ENCODE measurements at places on chromosomes 4 and X.
A peak's percentile ranks its signal among the peaks of the same experiment; 100 is the strongest.

DNA sequence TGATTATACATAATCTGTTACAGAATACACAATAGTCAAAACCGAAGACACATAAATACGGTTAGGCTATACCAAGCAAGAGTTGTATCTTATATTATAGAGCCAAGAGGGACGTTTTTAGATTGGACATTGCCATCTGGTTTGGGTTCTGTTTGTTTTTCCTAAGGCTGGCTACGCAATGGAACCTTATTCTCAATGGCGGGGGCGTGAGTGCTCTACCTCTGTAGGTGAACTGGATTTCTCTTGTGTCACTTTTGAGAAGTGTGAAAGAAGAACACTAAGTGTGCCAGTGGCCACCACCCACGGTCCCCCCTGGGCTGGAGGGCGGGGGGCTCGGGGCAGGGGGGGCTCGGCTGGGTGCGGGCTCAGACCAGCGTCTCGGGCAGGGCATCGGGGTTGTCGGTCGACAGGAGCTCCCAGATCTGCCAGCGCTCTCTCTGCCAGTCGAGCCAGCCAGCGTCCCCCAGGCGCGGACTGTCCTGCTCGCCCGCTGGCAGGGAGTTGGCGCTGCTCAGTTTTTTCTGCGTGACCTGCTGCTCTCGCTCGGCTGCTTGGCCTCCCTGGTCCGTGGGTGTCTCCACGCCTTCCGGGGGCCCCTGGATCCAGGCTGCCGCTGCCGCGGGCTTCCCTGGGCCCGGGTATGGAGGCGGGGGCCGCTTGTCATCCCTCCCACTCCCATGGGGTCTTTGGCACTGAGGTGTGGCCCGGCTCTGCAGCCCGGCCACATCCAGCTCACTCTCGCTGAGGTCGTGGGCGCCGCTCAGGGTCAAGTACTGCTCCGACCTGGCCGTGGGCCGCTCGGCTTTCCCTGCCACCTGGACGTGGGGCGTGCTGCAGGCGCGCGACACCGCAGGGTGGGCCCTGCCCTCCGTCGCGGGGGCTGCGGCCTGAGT, 27.6 kb downstream of the HCCS start:
- no peak for DNase-seq

GRCh38 chrX:143058120-143058519, 32.4 kb downstream of the SPANXN4 start:
- no peak for DNase-seq

DNA sequence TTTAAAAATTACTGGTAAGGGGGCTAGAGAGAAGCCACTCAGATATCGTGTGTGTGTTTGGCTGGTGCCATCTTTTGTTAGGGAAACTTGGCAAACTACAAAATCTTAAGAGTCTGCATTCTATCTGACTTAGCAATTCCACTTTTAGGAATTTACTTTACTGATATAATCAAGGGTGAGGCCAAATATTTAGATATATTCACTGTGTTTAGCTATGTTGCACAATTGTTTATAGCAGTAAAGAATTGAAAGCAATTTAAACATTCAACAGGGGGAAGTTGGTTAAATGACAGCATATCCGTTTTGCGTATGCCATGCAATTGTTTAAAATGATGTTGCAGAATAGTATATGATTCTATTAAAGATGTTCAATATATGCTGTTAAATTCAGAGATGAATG, 6.4 kb upstream of the HERC3 start:
- no peak for DNase-seq

- no peak for DNase-seq
Measured at GRCh38 chr4:10196191-10196590, 79.6 kb upstream of the WDR1 start.

DNA sequence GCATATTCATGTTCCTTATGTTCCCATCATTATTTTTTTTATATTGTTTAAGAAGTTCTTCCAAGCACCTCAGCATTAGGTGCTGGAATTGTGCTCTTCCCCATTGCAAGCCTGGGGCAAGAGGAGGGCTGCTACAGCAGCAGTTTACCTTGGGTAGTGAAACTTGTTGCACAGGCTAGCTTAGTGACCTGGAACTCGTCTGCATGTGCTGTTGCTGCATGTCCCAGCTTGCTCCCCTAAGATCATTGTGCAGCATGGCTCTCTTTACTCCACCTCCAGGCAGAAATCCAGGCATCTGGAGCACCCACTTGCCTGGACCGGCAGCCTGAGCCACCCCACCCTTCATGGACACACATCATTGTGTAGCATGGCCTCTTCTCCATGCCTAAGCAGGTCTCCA, 776.0 kb downstream of the GLUD2 start:
- DNase-seq, result no peak

- DNase-seq, result no peak
Measured at GRCh38 chr4:21009956-21010355, 309.7 kb downstream of the PACRGL start.

DNA sequence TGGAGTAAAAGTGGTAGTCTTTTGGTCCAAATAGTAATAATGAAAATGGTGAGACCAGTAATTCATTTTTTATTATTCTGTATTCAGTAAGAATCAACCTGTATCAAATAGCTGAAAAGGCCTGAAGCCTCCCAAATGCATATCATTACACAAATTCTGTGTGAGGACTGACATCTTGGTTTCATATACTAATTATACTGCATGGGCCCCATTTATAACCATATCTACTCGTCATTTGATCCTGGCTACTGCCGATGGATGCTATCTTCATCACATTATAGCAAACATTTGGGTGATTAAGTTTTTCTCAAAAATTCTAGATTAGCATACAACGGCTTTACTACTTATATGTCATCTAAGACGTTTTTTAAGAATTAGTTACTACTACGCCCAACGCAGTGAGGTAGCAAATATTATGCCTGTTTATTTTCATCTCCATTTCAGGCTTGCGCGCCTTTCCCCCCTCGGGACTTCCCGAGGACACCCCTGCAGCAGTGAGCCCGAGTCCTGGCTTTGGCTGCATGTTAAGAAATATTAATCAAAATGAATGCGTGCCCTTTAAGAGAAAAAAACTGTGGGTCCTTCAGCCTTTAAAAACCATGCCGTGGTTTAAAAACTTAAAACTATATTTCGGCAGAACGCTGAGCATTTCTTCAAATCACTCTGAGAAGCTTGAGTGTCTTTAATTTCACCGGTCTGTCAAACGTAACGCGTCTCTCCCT, 814 bp upstream of the MMAA start:
- DNase-seq, result peak; percentile 13

DNA sequence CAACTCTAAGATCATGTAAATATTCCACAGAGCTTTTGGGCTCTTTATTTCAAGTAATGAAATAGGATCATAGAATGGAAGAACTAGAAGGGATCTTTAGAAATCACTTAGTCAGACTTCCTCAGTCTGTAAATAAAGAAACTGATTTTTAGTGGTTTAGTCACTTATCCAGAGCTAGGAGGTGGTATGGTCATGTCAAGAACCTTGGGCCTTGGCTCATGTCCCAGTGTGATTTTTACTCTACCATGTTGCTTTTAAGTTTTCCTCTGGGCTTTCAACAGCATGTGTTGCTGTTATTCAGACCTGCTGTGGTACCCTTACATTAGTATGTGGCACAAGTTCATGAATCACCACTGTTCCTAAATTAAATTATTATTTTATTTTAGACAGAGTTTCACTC, 184.9 kb downstream of the FRAS1 start:
- DNase-seq, result no peak

DNA sequence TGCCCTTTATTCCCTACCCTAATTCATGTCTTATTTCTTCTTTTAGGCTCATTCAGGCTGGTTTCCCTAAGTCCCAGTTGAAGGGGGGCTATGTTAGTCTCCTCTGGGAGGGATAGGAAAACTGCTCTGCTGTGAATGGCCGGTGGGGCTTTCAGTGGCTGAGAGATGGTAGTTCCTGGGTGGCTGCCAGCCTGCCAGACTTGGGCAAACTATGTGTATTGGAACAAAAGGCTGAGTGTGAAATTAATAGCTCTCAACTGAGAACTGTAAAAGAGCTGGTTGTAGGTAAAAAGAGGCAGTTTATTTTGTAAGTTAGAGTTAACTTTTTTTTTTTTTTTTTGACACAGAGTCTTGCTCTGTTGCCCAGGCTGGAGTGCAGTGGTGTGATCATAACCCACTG, 28.8 kb downstream of the ARHGAP10 start:
- DNase-seq, result no peak

DNA sequence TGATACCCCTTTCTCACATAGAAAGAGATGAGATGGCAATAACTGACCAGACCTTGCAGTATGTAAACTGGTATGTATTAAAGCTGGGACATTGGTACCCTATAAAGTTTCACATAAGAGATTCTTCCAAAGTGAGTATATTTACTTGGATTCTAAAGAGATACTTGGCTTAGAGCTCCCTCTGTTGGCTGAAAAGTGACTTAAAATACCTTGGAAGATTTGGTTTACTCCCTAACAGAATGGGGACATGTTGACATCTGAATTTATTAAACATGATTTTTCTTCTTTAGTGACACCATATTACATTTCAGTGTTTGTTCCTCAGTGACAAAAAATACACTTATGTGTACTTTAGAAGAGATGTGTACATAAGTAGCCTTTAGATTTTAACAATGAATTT, 47.9 kb upstream of the RGN start:
- DNase-seq, result no peak

DNA sequence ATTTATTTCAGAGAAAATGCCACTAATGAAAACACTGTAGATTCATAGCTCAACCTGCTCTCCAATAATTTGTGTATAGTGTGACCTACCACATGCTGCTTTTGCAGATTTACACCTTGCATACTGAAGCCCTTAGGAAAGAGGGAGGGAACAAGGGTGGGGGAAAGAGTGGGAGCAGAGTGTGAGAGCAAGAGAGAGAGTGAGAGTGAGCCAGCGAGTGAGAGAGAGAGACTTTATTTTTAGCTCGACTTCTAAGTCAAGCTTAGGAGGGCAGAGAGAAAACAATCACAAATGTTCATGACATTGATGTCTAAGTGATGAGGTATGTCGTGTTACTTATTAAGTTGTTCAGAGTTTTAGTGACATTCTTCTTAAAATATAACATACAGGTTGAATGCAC, 112.5 kb upstream of the HAND2 start:
- no peak for DNase-seq

DNA sequence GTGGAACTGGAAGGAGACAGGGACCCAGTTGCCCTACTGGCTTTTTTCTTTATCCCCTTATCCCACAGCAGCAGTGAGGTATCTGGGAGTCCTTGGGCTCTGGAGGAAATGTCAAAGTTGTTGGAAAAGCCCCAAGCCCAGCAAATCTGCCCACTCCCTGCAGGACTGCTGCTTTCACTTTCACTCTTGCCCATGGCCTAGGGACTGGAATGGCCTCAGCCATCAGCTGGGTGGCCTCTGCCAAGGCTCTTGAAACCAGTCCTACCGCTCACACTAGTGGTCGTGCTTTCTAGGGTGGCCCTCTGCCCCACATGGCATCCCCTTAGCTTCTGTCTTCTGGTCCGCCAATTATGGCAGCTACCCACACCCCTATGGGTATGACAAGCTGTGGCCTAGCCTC, 9.7 kb upstream of the RHOXF1 start:
- no peak for DNase-seq

DNA sequence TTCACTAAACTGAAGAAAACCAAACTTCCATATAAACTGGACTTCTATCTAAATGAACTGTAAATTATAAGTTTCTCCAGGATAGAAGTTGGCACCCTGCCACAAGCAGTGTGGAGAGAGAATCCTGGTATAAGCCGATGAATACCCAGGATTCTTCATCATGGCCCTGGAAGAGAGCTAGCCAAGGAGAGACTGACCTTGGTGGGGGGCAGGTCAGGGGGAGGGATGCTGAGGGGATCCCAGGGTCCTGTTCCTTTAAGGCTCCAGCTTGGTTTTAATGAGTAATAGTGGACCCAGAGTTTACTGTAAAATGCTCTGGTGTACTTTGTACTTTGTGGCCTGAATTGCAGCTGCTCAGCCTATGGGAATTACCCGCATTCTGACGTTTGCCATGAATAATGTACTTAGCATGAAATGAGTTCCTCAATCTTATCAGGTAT, 16.9 kb downstream of the RASSF6 start:
- no peak for DNase-seq

DNA sequence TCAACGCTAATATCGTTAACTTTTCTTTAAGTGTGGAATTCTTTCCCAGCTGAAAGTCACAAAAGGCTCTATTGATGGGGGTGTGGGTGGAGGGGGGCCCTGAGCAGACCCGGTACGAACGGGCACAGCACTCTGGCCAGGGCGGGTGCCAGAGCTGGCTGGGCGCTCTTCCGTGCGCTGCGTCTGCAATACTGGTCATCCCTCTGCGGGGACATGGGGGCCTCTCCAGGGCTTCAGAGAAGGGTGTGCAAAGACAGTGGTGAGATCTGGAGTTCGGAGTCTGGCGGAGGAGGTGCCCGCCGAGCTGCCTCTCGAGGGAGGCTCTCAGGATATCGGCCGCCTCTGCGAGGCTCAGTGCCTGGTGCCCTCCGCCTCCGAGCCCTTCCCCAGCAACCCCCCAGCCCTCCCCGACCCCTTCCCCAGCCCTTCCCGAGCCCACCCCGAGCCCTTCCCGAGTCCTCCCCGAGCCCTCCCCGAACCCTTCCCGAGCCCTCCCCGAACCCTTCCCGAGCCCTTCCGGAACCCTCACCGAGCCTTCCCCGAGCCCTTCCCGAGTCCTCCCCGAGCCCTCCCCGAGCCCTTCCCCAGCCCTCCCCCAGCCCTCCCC, 34.3 kb downstream of the FGFRL1 start:
- DNase-seq, result no peak

DNA sequence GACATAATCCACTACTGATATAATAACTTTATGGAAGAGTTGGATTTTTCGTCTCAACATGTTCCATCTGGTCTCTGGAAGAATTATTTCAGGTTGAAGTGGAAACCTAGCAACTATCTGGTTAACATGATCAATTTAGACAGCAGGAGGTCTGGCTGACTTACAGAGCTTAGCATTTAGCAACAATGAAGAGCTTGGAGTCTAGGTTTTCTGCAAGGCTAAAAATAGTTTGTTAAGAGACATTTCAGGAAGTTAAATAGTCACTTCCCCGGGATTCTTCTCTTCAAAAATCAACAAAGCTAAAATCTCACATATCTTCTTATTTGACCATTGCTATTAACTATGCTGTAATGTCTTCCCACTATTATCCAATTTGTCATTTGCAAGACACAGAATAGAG, 418.6 kb upstream of the DIPK2B start:
- DNase-seq, result no peak

DNA sequence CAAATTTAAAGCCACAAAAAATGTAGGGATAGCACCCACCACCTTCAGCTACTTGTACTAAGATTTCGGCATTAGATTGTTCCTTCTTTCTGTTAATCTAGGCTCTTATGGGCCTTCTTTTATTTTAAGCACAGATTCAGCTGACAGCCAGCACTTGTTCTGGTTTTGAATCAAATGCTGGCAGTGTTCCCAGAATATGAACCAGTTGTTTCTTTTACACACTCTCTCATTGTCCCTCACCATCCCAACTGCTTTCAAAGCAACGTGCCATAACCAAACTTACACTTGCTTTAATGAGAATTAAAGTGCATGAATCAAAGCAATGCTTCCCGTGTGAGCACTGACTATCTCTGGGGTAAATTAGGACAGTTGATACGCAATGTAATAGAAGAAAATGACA, 744.5 kb upstream of the FAM241A start:
- DNase-seq, result no peak

Data from CD4-positive, alpha-beta T cell treated with Interleukin-4 for 1 hour (primary cell).